ENCODE measurements at places on chromosomes 1 and 21.

DNA sequence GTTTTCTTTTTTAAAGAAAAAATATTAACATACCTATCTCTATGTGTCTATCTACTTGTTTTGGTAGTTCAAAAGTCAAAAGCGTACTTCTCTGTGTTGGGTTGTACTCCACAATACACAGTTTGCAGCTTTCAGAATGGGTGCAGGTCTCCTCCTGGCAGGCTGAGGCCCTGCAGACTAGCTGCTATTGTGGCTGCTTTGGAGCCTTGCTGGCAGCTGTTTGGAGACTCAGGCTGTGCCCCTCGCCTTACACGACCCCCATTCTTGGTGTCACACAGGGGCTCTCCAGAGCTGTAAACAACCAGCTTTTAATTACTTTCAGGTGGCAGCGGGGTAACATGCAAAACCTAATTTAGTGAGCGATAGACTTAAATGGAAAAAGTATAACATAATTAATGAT, 160.4 kb downstream of the DSCAM start:
- DNase-seq = no peak

- no peak for DNase-seq
Observed at GRCh38 chr1:205338011-205338410, 16.5 kb upstream of the NUAK2 start.

DNA sequence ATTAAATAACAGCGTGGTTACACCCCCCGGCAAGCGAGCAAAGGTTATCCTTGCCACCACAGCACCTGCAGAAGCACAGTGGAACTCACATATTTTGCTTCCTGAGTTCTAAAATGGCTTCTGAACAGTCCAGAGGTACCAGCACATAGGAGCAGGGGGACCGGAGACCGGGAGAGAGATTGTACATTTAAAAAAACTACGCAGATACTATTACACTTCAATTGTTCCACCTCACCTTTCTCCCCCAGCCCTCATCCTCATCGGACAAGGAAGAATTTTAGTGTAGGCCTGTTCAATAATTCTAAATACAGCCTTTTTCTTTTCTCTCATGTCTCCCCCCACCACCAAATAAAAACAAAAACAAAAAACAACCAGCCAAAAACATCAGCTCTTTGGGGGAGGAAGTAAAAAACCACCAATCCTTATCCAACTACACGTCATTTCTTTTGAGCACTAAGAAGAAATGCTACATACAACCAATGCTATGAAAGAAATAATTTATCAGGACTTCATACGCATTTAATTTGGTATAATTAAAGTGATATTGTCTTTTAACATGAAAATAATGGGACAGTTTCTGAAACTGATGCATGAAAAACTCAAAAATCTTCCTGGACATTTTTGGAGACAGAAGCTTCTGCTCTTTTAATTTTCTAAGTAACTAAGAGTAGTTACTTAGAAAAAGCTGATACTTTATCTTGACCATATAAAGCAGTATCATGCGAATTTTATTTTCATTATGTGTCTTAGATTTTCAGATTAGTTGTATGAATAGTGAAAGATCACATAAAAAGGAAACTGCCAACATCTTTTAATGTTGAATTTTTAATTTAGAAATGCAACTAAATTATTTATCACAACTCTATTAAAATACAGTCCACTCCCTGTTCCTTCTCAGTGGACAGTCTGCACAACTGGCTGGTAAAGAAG, 9.1 kb downstream of the CDKN2C start:
- DNase-seq = no peak

DNA sequence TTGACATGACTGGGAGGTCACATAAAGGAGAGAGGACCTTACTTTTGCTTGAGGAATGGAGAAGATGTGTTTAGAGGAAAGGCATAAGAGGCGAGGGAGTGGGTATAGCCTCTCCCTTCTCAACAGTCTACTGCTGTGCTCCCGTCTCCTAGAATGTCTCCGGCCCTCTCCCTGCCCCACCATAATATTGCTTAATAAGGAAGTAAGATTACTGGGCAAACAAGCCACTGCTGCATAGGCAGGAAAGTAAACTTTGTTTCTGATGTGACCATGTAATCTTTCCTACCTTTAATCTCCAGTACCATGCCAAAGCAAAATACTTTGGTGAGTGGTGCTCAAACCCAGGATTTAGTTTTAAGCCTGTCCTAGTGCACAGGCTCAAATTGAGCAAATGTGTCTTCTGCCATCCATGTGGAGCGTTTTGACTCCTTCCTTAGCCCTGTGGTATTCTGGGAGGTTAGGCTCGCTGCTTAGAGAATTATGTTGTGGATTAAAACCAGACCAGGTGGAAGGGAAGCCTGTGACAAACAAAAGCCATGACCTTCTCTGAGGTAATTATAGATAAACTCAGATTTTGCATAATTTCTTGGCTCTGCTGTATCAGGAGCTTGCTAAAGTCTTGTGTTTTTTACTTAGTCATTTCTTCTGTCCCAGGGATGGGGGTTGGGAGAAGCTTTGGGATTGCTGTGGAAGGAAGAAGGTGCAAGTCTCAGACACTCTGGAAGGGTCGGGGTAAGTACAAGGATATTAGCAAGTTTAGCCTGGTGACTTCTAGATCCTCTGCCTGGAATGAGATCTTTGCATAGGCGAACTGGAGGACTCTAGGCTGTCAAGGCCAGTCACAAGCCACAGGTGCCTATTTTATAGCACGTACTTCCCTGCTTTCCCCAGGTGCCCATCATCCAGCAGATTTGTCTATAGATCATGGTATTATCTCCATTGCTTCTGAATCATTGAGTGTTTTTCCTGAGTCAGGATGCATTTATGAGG, 34.5 kb upstream of the DIPK1A start:
- DNase-seq = no peak

- no peak for DNase-seq
Observed at GRCh38 chr1:214514819-214515383, 36.5 kb downstream of the PTPN14 start.

DNA sequence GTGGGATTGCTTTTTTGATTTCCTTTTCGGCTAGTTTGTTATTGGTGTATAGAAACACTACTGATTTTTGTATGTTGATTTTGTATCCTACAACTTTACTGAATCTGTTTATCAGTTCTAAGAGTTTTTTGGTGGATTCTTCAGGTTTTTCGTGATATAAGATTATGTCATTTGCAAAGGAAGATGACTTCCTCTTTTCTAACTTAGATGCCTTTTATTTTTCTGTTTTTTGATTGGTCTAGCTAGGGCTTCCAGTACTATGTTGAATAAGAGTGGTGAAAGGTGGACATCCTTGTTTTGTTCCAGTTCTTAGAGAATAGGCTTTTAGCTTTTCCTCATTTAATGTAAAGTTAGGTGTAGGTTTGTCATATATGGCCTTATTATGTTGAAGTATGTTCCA, 13.1 kb upstream of the NHLH2 start:
- DNase-seq = no peak

DNA sequence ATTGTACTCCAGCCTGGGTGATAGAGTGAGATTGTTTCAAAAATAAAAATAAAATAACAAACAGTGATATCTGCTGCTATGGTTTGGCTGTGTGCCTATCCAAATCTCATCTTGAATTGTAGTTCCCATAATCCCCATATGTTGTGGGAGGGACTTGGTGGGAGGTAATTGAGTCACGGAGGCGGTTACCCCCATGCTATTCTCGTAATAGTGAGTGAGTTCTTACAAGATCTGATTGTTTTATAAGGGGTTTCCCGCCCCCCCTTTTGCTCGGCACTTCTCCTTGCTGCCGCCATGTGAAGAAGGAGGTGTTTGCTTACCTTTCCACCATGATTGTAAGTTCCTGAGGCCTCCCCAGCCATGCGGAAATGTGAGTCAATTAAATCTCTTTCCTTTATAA, 47.8 kb downstream of the ACTL8 start:
- DNase-seq = no peak

- no peak for DNase-seq
Observed at GRCh38 chr1:100045206-100045605, 75.4 kb downstream of the SLC35A3 start.

DNA sequence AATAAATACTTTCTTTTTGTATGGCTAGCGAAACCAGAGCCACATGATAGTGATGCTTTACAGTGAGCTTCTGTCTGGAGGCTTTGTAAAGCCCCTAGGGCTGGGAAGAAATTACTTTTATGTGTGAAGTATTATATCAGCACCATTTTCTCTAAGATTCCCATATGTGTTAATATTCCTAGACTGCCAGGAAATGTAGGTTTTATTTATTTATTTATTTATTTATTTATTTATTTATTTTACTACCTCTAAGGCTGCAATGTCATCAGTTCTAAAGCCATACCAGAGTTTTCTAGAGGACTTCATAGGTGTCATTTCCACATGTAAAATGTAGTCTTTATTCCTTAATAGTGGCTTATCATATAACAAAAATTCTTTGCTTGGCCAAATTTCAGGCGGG, 4.4 kb upstream of the CHI3L1 start:
- DNase-seq = no peak

- DNase-seq = no peak
Observed at GRCh38 chr1:206572835-206573234, 39.4 kb downstream of the EIF2D start.

- DNase-seq = no peak
Observed at GRCh38 chr1:90074566-90074965, 79.7 kb downstream of the ZNF326 start.

DNA sequence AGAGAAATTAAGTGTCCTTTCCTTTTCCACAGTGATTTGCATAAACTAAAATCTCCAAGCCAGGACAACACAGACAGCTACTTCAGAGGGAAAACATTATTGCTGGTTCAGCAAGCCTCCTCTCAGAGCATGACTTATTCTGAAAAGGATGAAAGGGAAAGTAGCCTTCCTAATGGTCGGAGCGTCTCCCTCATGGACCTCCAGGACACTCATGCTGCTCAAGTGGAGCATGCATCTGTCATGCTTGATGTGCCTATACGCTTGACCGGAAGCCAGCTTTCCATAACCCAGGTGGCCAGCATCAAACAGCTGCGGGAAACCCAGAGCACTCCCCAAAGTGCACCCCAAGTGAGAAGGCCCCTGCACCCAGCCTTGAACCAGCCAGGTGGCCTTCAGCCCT, 39.1 kb downstream of the CLEC20A start:
- DNase-seq = no peak

- DNase-seq = no peak
Observed at GRCh38 chr1:32780005-32780404, 37.2 kb downstream of the YARS1 start.

DNA sequence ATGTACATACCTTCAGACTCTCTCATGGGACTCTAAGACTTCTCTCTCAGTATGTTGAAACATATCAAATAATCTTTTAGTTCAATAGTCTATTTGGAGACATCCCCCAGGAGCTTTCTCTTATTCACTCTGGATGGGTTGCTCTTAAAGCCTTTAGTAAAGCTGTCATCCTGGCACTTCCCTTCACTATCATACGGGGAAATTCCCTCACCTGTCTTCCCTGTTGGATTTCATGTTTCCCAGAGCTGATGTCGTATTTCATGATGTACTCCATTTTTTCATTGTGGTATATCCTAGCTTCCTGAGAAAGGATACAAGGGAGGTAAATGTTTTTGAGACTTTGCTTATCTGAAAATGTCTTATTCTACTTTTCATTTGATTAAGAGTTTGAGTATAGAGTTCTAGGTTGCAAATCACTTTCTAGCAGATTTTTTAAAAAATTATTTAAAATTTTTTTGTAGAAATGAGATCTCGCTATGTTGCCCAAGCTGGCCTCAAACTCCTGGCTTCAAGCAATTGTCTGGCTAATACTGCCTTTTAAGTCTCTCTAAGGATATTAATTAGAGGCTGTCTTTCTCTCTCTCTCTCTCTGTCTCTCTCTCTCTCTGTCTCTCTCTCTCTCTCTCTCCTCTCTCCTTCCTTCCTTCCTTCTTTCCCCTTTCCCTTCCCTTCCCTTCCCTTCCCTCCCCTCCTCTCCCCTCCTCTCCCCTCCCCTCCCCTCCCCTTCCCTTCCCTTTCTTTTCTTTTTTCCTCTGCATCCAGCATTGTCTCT, 17.0 kb upstream of the MACF1 start:
- DNase-seq = no peak

GRCh38 chr1:205675247-205675646, 5.1 kb downstream of the SLC45A3 start:
- no peak for DNase-seq

- DNase-seq = no peak
Observed at GRCh38 chr1:35683012-35683411, 35.7 kb downstream of the C1orf216 start.

DNA sequence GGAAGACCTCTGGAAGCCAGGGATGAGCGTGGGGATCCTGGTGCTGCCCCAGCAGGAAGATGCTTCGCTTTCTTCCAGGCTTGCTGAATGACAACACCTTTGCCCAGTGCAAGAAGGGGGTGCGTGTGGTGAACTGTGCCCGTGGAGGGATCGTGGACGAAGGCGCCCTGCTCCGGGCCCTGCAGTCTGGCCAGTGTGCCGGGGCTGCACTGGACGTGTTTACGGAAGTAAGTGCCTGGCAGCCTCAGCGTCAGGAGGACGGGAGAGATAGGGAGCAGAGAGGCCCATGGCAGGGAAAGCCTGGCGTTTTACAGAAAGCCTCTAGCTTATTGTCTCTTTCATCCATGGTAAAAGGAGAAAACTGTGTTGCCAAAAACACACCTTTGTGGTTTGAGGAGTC, 23.5 kb downstream of the PHGDH start:
- no peak for DNase-seq

GRCh38 chr1:94022471-94023189, 98.3 kb downstream of the ABCA4 start:
- DNase-seq = no peak

All from stimulated activated CD4-positive, alpha-beta T cell treated with anti-CD3 and anti-CD28 coated beads, TNF-alpha, amount 100 ng/mL, for 1 hour (primary cell).